ENCODE measurements at places on chromosomes 3 and 15.

DNA sequence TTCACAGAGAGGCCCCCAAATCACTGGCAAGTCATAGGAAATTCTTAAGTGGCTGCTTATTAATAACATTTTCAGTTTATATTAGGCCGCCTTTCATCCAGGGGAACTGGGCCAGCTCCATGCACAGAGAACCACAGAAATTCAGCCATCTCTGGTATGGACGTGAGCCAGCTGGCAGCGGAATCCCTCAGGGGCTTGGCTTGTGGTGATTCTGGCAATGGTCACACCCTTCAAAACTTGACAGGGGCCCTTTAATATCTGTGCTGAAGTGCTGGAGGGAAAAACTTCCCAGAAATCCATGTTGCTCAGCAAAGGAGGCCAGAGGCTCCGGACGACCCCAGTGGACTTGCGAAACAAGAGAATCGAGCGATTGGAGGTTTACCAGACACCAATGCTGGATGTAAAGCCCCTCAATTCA lies 11.3 kb downstream of the PRICKLE2 start:
- DNase-seq = no peak

DNA sequence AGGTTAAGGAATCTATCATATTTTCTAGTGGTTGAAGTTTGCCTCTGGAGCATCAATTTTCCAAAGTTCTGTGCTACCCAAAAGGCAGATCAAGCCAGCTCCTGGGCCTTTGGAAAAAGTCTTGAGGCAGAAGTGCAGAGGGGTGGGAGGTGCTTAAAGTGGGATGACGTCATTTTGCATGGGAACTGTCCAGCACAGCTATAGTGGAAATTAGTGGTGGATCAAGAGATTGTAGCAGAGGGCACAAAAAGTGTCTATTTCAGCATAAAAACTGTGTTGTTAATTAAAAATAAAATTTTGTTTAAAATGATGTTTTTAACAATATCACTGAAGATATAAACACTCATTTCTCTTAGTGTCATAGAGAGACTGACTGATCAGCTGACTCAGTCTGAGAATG lies 221.9 kb downstream of the LRRN1 start:
- no peak for DNase-seq

DNA sequence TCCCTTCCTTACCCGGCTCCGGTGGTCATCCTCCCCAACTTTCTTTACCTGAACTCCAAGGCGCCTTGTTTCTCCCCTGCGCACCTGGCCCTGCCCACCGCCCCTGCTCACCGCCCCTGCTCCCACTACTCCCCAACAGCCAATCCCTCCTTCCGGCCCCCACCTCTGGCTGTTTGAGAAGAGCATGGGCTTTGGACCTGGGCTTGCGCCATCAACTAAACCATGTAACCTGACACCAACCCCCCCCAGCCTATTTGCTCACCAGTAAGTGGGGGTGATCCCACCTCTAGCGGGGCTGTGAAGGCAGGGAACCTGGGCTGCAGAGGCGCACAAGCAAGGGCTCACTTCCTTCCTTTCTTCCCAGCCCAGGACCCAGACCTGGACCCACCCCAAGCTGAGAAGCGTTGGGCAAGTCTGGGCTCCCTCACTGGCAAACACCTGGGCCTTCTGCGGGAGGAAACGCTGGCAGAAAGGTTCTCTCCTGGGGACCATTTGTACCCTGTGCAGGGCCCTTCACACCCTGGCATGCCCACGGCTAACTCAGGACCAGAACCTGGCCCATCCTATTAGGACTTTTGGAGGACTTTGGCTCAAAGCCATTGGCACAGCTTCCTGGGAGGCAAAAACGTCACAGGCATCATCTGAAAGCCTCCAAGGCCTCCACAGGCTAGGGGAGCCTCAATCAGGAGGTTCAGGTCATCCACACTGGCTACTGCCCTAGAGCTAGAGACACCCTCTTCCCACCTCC lies at the start of gene PLXNB1:
Gene PLXNB1, minus strand, starts transcription at position 127 of the 748 bp plus-strand sequence. CDS start 5,475 bp downstream, outside the sequence.
- no peak for DNase-seq

- no peak for DNase-seq
Observed at GRCh38 chr3:196949285-196949619, 6.9 kb upstream of the NCBP2 start.
